GM12878 (cell line): ENCODE measurements at places on chromosomes 6 and 20.

DNA sequence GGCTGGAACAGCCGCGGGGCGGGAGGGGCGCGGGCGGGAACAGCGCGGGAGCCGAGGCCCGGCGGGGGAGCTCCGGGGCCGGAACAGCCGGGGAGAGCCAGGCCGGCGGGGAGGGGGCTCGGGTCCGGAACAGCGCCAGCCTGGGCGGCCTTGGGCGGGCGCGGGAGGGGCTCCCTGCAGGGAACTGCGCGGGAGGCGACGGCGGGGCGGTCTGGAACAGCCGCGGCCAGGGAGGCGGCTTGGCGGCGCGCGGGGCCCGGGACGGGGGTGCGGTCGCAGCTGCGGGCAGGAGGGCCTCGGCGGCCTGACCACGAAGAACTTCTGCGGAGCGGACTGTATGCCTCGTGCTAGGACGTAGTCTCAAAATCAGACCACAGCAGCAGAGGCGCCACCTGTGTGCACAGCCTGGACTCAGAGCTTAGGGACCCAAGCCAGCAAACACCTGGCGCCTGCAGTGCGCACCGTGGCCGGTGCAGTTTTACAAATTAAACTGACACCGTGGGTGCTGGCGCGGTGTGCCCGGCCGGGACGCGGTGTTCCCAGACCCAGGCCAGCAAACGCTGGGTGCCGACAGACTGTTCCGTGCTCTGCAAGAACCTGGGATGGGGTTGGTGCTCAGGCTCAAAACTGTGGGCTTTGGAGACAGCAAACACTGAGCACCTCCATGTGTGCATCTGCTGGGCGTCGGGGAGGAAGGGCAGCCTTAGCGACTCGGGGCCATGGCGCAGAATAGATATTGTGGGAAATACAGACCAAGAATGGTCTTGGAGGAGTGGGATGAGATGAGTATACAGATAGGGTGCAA, 572 bp downstream of the ZNF341 start:
- H3K4me1 ChIP-seq: peaks cover 7% of the 10 kb centered on the region
- DNase-seq: peak; percentile 32
- no peaks in the 10 kb centered on the region for H3K27me3 ChIP-seq
- H3K27ac ChIP-seq: peak overlapping the region; percentile 77
- H3K36me3 ChIP-seq: no peaks in the 10 kb centered on the region

GRCh38 chr6:18317850-18318249, 53.5 kb upstream of the DEK start:
- no peaks in the 10 kb centered on the region for H3K4me1 ChIP-seq
- no peaks in the 10 kb centered on the region for H3K36me3 ChIP-seq
- H3K4me3 ChIP-seq: no peak overlapping the region
- no peak overlapping the region for H3K27ac ChIP-seq
- no peaks in the 10 kb centered on the region for H3K27me3 ChIP-seq

DNA sequence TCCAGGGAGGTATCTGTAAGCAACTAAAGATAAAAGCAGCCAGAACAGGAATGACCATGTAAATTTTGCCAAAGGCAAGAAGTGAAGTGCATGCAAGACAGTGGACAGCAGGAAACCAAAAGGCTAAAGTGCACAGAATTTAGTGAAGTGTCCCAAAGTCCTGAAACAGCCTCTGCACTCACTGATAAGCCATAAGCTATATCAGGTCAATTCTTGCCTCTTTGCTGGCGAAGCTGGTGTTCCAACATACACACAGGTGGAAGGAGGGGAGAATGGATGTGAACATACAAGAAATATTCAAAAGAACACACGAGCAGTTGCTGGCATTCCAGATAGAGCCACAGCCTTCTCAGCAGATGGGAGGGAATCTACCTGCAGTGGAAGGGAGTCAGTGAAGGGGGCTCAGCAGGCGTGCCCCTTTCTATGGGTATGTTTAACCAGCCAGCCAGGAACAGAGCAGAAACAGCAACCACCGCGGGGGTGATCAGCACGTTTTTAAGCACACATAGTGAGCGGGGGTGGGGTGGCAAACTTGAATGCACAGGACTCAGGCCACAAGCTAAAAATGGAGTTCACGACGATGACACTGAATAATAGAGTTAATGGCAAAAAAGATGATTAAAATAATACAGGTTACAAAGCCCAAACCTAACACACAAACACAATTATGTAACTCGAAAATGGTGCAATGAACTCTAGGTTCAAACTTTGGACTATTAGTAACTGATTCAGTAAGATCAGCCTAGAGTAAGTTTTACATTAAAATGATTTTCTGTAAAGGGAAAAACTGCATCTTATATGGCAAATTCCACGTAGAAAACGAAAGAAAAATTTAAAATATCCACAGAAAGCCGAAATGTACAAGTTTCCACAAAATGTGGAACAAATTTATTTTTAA, 1.2 kb downstream of the ECI2 start:
- peaks cover 8% of the 10 kb centered on the region; the same call in 1 of the 2 replicates for H3K36me3 ChIP-seq
- H3K4me1 ChIP-seq: peaks cover 11% of the 10 kb centered on the region
- no peaks in the 10 kb centered on the region for H3K27me3 ChIP-seq
- H3K27ac ChIP-seq: peak overlapping the region; percentile 24

DNA sequence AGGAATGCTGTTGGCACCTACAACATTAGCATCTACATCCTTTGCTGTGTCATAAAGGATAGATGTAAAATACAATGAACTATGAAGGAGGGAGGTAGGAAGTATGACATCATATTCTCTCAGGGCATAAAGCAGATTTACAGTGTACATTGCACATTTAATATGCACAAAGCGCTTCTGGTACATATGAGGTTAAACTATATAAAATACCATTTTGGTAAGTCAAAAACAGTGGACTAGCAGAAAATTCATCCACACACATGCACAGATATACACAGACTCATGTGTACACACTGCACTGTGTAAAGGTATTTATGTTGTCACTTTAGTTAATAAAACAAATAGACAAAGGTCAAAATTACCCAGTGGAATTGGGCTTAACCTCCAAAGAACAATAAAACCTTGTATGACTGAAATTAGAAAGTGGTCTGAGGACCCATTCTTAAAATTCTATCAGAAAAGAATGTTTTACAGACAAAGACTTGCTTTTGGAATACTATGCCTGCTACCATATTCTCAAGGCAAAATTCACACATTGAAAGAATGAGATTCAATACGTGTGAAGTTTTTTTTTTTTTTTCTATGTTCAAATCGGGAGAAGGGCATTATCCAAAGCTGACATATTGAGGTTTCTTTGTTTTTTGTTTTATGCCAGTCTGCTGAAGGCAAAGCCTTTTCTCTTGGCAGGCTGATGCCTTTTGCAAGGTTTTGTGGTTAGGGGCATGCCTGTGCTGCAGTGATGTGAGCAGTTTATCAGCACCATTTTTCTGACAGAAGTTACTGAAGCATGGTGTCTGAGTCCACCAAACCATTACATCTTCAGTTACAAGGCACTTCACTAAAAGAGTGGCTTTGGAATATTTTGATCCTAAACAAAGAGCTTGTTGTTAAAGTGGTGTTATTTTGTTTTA, 199.0 kb downstream of the PLCB1 start:
- DNase-seq: no peak
- H3K36me3 ChIP-seq: no peaks in the 10 kb centered on the region
- no peaks in the 10 kb centered on the region for H3K27me3 ChIP-seq
- no peak overlapping the region for H3K27ac ChIP-seq
- H3K4me3 ChIP-seq: no peak overlapping the region

- DNase-seq: no peak
- H3K27me3 ChIP-seq: no peaks in the 10 kb centered on the region
- H3K36me3 ChIP-seq: no peaks in the 10 kb centered on the region
These were observed 43.5 kb downstream of the NOL4L start for GRCh38 chr20:32541323-32542258.

DNA sequence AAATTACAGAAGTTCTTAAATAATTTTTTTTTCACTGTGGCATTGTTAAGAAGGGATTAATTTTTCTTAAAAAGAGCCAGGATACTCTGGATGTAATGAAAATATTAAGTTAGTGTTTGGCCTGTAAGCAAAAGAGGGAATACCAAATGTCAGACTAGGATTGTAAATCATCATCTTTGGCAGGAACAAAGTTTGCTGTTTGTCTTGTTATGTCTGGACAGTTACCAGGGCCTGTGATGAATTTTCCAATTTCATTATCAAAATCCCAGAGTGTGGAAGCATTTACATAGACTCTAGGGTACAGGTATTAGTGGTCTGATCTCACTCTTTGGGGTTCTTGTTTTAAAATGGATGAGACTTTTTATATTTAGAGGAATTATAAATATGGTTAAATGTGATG, 26.1 kb downstream of the CEP57L1 start:
- H3K27me3 ChIP-seq: no peaks in the 10 kb centered on the region
- H3K27ac ChIP-seq: 0 out of 2 replicates have a peak overlapping the region, but pooled peaks have one; percentile 3
- H3K36me3 ChIP-seq: no peaks in the 10 kb centered on the region
- no peak for DNase-seq
- peaks cover 13% of the 10 kb centered on the region for H3K4me1 ChIP-seq
- no peak overlapping the region for H3K4me3 ChIP-seq

GRCh38 chr6:101784094-101784493, 390.6 kb downstream of the GRIK2 start:
- no peak overlapping the region for H3K27ac ChIP-seq
- no peaks in the 10 kb centered on the region for H3K27me3 ChIP-seq
- H3K36me3 ChIP-seq: no peaks in the 10 kb centered on the region
- no peak for DNase-seq
- no peak overlapping the region for H3K4me3 ChIP-seq
- H3K4me1 ChIP-seq: no peaks in the 10 kb centered on the region

DNA sequence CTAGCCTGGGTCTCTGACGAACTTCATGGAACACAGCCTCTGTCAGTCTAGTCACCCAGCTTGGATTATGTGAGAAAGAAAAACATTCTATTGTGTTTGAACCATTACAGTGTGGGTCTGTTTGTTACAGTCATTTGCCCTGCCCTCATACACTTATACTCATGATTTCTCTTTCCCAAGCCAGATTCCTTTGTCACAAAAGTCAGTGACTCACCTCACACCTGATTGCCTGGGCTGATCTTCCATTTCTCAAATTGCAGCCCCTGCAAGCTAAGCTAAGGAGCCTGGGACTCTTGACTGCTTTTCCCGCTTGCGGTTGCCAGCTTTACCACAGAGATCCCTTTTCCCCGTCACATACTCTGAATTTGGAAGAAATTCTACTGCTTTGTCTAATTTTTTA, 395.9 kb downstream of the SAMD5 start:
- no peaks in the 10 kb centered on the region for H3K4me1 ChIP-seq
- no peaks in the 10 kb centered on the region for H3K36me3 ChIP-seq
- no peak overlapping the region for H3K4me3 ChIP-seq
- DNase-seq: no peak

DNA sequence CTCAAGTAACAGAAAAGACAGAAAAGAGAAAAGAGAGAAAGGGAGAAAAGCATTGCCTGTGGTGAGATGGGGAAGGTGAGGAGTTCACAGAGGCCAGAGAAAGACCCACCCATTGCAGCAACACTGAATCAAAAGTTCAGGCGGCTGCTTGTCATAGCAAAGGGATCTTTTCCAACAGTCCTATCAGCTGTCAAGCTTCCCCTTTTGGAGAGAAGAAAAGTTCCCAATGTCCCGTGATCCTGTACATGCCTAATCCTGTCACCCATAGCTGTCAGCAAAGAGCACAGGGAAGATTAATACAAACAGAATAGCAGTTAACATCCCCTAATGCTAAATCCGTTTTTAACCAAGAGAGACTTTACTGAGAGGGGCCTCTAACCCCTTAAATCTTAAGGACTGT, 8.9 kb upstream of the TRIM38 start:
- no peaks in the 10 kb centered on the region for H3K27me3 ChIP-seq
- peaks cover 1% of the 10 kb centered on the region for H3K4me1 ChIP-seq
- no peaks in the 10 kb centered on the region for H3K36me3 ChIP-seq
- H3K4me3 ChIP-seq: no peak overlapping the region
- DNase-seq: no peak
- H3K27ac ChIP-seq: no peak overlapping the region

GRCh38 chr20:63940472-63941266, 15.5 kb downstream of the UCKL1 start:
- no peaks in the 10 kb centered on the region for H3K4me1 ChIP-seq
- no peak for DNase-seq
- H3K4me3 ChIP-seq: no peak overlapping the region
- H3K27ac ChIP-seq: no peak overlapping the region
- no peaks in the 10 kb centered on the region for H3K27me3 ChIP-seq

DNA sequence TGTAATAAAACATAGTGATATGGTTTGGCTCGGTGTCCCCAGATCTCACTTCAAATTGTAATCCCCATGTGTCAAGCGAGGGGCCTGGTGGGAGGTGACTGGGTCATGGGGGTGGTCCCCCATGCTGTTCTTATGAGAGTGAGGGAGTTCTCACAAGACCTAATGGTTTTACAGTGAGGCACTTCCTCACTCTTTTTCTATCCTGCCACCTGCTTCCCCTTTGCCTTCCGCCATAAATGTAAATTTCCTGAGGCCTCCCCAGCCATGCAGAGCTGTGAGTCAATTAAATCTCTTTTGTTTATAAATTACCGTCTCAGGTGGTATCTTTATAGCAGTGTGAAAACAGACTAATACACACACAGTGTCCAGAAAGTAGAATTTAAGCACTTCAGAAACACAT, 78.5 kb downstream of the REPS1 start:
- H3K27me3 ChIP-seq: no peaks in the 10 kb centered on the region
- no peak overlapping the region for H3K27ac ChIP-seq
- H3K36me3 ChIP-seq: peaks cover 15% of the 10 kb centered on the region; the same call in 1 of the 2 replicates
- no peak overlapping the region for H3K4me3 ChIP-seq

DNA sequence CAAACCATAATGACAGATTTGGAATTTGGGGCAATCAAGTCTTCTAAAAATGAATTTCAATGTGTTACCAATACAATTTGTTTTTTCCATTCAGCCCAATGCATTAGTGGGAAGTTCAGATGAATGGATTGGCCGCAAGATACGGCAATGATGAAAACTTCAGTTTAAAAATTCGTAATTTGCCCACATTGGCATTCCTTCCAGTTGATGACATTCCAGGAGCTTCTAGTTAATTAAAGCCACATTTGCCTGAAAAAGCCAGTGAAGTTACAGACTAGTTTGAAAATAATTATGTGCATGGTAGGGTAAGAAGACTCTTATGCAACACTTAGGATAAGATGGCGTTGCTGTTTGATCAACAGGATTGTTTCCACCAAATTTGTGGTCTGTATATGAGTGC, 46.2 kb downstream of the NHLRC1 start:
- DNase-seq: no peak
- no peaks in the 10 kb centered on the region for H3K36me3 ChIP-seq
- no peak overlapping the region for H3K4me3 ChIP-seq

DNA sequence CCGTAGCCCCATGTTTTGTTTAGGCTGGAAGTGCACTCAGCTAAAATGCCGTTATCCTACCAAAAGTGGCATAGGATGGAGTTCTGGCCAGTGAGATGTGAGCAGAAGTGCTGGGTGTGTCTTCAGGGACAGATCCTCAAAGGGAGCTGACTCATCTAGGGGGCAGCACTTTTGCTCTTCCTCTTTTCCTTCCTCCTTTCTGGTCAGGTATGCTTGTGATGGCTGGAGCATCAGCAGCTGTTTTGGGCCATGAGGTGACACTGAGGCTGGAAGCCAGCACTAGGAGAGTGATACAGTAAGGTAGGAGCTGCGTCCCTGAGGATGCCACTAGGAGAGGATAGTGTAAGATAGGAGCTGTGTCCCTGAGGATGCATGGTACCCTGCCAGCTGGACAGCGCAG, 4.6 kb upstream of the OSBPL2 start:
- peaks cover 5% of the 10 kb centered on the region for H3K4me1 ChIP-seq
- no peak overlapping the region for H3K4me3 ChIP-seq
- DNase-seq: no peak
- no peaks in the 10 kb centered on the region for H3K27me3 ChIP-seq

- H3K27ac ChIP-seq: peak overlapping the region; percentile 86; the same call in 1 of the 2 replicates
- DNase-seq: no peak
- no peaks in the 10 kb centered on the region for H3K36me3 ChIP-seq
These were observed 671 bp downstream of the BPHL start for GRCh38 chr6:3119040-3119723.
